ENCODE measurements at places on chromosomes 11 and 22.

DNA sequence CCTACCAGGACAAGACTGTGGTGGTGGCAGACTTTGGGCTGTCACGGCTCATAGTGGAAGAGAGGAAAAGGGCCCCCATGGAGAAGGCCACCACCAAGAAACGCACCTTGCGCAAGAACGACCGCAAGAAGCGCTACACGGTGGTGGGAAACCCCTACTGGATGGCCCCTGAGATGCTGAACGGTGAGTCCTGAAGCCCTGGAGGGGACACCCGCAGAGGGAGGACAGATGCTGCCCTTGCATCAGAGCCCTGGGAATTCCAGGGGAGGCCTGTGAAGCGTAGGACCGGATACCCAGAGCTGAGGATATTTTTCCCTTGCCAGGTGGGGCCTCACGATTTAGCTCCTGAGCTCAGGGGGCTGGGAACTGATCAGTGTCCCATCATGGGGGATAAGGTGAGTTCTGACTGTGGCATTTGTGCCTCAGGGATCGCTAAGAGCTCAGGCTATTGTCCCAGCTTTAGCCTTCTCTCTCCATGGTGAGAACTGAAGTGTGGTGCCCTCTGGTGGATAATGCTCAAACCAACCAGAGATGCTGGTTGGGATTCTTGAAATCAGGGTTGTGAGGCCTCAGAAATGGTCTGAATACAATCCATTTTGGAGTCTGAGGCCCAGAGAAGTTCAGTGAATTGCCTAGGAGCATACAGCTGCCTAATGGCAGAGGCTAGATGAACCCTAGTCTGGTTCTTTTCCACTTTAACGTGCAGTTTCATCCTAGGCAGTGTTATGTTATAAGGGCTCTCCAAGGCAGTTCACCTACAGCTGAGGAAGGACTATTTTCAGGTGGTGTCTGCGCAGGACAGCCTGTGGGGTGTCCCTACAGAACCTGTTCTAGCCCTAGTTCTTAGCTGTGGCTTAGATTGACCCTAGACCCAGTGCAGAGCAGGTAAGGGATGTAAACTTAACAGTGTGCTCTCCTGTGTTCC is 19.5 kb downstream of the PIK3IP1 start:
- DNase-seq = peak; percentile 64

- DNase-seq = peak; percentile 71
Measured at GRCh38 chr22:23233752-23234408, 53.6 kb downstream of the BCR start.

DNA sequence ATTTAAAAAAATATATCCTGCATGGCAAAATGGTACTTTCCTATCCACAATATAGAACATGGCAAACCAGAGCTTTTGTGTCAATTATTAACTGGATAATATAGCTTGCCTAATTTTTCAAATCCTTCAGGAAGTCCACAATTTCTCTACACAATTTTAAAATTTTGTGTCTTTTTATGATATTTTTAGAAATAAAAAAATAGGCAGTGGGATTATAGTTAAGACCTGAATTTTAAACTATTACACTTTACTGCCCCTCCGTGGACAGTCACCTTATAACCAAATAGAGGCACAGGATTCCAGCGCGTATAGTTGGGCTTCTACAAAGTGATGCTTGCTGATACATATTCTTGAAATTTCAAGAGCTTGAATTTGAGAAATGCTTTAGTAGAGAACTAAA is 2.1 kb upstream of the DMC1 start:
- peak; percentile 61 for DNase-seq

DNA sequence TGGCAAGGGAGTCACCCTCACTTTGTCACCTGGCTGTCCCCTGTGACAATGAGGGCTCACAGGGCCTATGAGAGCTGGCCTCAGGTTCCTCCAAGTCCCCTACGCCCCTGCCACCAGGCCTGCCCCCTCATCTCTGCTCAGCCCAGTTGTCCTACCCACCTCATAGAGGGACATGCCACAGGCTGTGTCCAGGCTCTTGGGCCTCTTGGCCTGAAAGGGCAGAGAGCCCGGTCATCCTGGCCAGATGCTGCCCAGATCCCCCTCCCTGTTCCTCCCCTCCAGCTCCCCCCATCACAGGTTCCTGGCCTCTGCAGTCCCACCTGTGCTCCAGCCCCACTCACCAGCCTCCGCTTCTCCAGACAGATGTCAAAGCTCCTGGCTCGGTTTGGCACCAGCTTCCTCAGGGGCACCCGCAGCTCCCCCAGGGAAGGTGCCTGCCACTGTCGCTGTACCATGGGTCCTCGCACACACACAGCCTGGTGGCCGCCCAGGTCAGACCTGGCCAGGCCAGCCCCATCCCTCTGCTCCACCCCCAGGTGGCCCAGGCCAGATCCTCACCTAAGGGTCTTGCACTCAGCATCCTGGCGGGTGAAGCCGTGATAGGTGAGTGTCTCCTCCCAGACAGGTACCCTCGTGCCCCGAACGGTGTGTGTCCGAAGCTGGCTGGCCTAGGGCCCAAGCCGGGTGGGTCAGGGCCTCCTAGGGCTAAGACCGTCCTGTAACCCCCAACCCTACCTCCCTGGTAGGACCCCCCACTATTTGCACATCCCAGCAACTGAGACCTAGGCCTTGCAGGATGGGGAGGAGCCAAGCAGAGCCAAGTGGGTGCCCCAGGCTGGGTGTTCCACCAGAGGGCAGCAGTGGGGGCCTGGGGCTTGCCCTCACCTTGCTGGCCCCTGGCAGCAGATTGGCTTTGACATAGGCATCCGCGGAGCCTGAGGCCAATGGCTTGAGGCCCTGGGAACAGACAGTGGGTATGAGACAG is 8.3 kb downstream of the NDUFV1 start:
- DNase-seq = no peak

DNA sequence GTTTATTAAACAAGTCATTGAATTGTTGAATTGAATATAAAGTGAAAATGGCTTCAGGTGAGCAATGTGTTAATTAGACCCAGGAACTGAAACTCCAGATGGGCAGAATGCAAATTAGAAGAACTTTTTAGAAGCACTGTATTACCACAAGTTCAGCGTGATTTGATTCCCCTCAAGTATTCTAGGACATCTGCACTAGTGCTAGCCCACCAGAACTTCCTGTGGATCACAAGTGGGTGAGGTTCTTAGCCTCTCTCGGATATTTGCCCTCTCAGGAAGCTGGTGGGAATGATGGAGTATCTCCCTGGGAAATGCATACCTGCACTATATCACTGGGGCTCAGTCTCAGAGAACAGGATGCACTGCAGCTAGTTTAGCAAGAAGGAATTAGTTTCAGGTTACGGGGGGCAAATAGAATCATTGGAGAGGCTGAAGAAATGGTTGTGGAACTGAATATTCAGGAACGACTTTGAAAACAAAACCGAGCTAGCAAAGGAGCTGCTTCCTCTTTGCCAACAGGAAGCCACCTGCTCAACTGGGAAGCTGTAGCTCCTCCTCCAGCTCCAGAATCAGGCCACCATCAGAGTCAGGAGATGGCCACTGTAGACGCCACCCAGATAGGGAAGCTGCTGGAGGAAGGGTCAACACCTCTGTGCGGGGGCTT is 74.3 kb downstream of the DHCR7 start:
- no peak for DNase-seq

DNA sequence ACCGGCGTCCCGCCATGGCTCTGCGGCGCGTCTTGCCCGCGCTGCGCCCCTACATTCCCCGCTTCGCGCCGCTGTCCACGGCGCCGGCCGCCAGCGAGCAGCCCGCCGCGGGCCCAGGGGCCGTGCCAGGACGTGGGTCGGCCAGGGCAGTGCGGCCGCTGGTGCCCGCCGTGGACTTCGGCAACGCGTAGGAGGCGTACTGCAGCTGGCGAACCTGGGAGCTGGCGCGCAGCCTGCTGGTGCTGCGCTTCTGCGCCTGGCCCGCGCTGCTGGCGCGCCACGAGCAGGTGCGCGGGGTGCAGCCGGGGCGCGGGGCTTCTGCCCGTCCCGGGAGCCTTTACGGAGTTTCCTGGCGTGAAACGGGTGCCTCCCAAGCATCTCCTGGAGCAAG is 20.1 kb downstream of the DGCR6L start:
- no peak for DNase-seq

- DNase-seq = peak; percentile 84
Measured at GRCh38 chr11:84901991-84902390, 725.2 kb downstream of the DLG2 start.

GRCh38 chr22:48366591-48366990 is 1461.1 kb downstream of the BRD1 start:
- DNase-seq = no peak

DNA sequence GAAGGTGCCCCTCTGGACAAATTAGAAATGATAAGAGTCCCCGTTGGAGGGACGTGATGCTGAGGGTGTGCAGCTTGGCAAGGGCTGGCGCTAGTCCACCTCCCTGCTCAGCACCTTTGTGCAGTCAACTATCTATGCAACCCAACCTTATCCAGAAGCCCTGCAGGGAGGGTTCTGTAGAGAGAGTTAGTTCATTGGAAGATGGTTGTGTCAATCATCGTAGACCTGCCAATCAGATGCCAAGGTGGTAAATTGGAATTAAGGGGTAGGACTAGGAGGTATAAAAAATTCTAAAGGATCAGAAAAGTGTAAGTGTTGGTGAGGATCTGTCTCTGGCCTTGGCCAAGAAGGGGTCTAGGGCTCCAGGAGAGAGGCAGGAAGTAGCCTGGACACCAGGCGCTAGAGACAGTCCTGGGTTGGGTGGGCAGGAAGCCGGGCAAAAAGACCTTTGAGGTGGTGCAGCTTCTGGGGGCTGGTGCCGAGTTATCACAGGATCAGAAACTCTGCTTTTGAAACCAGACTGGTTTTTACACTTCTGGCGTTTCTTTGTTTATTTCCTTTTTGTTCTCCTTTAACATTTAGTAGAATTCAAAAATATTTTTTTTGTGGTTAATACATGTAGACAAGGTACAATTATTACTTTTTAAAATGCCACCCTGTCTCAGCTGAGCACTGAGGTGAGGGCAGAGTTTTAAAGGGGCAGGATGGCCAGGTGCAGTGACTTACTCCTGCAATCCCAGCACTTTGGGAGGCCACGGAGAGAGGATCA is 1.6 kb downstream of the C1QTNF6 start:
- peak; percentile 82 for DNase-seq

GRCh38 chr22:48358886-48359612 is 1468.6 kb downstream of the BRD1 start:
- no peak for DNase-seq

- DNase-seq = peak; percentile 99
Measured at GRCh38 chr11:112156956-112157766, 6.7 kb downstream of the IL18 start.

- no peak for DNase-seq
Measured at GRCh38 chr11:118111019-118111743, 24.4 kb upstream of the SMIM35 start.

DNA sequence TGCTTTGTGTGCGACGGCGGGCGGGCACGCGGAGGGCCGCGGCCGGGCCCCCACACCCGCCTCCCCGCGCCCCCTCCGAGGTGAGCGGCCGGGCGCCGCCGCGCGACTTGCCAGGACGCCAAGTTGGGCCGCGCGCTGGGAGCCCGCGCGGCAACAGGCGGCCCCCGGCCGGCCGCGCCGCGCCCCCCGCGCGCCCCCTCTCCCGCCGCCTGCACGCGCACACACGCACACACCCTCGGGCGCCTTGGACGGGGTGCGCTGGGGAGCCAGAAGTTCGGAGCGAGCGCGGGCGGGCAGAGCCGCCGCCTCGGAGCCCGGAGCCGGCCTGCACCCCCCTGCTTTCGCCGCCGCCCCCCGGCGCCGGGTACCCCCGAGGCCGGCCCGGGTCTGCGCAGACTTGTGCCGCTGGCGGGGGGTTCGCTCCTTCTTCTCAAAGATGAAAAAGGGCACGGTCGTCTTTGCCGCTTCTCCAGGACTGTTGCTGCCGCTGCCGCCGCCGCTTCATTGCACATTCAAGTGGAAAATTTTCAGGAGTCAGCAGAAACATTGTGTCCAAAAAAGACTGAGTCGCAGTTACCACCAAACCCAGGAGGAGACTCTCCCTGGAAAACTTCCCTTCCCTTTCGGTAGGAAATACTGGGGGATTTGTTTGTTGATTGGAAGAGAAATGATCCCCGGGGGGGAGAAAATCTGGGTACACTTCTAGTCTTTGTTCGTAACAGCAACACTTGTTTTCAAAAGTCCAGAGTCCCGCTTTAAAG is 895 bp downstream of the TEAD1 start:
- DNase-seq = no peak

DNA sequence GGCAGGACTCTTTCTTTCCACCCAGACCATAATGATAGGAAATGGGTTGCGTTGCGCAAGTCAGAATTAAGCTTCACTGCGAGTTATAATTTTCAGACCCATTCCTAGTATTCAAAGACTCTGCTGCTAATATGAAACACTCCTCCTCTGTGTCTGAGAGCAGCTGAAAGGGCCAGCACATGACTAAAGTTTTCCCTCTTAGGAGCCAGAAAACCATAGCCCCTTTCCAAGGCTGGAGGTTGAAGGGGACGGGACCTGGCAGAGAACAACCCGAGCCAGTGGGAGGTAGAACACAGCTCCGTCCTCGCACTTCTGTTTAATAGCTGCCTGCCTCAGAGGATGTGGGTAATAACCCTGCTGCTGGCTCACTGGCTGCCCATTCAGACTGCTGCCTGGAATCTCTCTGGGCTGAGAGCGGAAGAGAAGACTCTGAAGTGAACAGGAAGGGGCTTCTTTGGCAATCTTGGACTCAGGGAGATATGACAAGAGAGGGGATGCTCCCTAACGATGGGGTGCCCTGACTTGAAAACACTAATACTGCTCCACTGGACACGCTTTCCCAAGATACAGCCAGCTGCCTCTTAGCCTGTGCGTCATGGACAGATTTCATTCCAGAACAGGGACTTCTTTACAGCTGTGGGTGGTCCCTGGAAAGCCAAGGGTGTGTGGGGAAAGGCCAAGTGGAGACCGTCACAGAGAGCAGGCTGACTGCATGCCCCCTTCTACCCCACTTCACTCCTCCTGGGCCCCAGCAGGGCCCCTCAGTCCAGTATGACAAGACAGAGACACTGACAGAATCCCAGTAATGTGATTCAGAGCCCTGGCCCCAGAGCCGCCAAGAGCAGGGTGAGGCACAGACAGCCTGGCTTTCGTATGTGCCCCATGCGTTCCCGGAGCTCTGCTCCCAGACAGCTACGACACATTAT is 156.9 kb downstream of the FEZ1 start:
- DNase-seq = peak; percentile 13

DNA sequence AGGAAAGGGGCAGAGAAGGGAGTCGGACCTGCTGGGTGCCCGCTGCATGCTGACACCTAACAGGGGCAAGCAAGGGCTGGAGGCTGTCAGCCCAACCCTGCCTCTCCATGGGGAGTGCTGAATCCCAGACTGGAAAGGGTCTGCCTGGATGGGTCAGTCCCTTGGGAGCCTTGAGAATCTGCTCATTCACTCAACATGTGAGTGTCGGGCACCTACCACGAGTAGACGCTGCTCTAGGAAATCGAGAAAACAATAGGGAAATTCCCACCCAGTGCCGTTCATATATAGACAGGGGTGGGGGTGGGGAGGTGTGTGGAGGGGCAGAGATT is 4.4 kb upstream of the CTSD start:
- DNase-seq = no peak

- DNase-seq = peak; percentile 10
Measured at GRCh38 chr11:32259641-32260081, 168.8 kb downstream of the RCN1 start.

DNA sequence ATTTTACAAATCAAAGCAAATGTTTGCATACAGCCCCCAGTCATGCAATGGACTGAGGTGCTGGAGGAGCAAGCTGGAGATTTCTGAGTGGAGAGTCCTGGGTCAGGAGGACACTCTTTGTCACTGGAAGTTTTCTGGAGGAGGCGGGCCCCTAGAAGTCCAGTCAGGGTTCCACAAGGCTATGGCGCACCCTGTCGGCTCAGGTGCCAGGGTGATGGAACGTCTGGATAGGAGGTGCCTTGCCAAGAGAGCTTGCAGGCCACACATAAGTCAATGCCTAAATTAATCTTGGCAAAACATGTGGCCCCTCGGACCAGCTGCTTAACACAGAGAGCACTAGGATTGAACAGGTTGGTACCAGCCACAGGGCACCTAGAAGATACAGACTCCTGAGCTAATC is 174.7 kb upstream of the CADM1 start:
- DNase-seq = no peak

- no peak for DNase-seq
Measured at GRCh38 chr11:123193742-123194141, 1.3 kb downstream of the CLMP start.
